Stimulated activated CD8-positive, alpha-beta memory T cell treated with anti-CD3 and anti-CD28 coated beads, Interleukin-4, amount 100 ng/mL, for 1 hour (primary cell): ENCODE measurements at places on chromosomes 4 and X.

- no peak for DNase-seq
These were observed 10.6 kb downstream of the TMEM156 start for GRCh38 chr4:39021631-39022030.

GRCh38 chrX:8879750-8880149 is 78.6 kb upstream of the FAM9A start:
- no peak for DNase-seq

- no peak for DNase-seq
These were observed 1.3 kb upstream of the PCGF3 start for GRCh38 chr4:704198-704891.

DNA sequence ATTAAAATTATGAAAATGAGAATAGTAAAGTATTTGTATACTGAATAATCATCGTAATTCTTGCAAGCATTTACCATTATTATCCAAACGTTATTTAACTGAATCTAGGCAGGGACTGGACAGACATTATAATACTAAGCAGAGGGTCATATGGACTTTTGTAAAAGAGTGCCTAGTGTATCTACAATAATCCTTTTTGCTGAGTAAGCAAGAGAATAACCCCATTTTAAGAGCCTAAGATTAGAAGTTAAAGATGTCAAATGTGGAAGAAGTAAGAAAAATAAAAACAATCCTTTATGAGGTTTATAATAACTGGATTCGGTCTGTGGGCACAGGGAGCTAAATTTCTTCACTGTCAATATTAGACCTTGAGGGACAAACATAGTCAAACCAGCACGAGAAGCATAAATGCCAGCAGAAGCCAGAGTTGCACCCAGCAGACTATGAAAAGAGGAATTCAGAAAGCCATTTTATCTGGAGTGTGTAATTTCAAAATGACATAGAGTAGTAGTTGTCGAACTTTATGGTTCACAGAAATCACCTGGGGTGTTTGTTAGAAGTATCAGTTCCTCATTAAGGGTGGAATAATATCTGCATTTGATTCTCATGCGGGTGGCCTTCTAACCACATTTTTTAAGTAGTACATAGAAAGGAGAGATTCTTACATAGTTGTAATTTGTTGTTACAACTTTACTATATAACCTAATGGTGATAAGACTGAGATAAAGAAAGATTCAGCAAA is 39.7 kb upstream of the DCLK2 start:
- no peak for DNase-seq

DNA sequence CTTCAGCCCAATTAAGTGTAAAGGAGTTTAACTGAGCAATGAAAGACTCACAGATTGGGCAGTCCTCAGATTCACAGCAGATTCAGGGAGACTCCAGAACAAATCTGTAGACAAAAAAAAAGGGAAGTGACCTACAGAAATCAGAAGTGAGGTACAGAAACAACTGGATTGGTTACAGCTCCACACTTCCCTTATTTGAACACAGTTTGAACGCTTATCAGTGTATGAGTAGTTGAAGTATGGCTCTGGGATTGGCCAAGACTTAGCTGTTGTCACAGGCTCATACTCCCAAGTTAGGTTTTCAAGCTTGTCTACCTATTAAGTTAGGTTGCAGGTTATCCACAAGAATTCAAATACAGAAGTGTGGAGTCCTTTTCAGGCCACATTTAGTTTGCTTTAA is 112.4 kb upstream of the ELOVL6 start:
- no peak for DNase-seq

GRCh38 chr4:107153228-107153627 is 117.1 kb upstream of the DKK2 start:
- DNase-seq, result no peak

GRCh38 chr4:128294464-128294863 is 6.9 kb upstream of the PGRMC2 start:
- no peak for DNase-seq

DNA sequence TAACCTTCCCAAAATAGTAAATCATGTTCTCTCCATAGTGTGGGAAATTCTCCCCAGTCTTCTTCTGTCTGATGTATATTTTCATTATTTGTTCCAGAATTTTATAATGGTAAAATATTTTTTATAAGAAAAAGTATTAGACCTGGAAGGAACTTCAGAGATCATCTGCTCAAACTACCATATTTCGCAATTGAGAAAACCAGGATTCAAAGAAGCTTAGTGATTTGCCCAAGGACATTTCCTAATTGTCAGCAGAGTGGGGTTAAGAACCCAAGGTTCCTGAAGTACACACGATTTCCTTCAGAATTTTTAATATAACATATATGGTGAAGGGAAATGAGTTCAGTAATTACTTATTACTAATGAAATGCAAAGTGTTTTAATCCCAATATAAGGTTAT is 24.1 kb downstream of the OCIAD1 start:
- no peak for DNase-seq

GRCh38 chr4:74734995-74735394 is 59.3 kb downstream of the BTC start:
- DNase-seq, result no peak

- no peak for DNase-seq
These were observed 793 bp upstream of the DCUN1D4 start for GRCh38 chr4:51842167-51842553.

DNA sequence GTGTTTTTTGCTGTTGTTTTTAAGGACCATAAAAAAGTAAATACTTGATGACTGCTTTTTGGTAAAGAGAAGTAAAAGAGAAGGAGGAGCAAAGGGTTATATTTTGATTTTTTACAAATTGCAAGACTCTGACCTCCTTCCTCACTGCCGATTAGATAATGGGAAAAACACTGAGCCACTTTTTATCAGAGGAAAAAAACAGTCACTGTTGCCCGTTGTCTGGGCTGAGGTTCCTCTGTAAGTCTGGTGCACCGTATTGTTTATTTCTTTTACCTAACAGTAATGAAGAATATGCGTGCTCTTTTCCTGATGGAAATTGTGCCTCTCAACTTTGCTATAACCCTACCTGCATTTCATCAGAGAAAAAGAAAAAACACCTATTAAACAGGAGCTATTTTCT is 178.7 kb upstream of the EMCN start:
- DNase-seq, result no peak

DNA sequence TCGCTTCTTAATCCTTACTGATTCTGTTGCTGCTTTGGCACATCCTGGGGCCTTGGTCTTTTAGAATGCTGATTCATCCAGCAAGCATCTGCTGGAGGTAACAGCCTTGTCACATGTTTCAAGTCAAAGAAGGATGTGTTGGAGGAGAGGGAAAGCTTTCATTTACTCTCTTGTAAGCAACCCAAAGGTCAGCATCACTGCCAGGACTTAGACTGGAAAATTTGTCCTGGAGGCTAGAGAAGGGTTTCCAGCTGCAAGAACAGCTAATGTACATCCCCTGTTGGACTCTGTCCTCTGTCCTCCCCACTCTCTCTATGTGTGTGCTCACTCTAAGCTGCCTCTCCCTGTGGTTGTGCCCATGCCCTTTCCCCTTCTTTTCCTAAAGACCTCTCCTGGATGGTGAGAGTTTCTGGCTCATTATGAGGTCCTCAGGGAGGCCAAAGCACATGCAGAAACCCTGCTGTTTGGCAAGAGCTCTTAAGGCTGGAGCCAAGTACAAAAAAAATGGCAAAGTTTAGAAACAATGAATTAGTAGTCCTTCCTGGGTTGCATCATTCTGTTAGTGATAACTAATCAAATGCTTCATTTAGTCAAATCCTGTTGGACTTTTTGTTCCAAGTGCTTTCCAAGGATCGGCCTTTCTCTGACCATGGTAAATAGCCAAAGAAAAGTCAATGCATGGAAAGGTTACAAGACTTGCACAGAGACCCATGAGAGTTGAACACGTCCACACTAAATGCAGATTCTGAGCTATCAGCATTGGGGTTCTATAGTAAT is 13.4 kb upstream of the SRPX start:
- DNase-seq, result no peak

DNA sequence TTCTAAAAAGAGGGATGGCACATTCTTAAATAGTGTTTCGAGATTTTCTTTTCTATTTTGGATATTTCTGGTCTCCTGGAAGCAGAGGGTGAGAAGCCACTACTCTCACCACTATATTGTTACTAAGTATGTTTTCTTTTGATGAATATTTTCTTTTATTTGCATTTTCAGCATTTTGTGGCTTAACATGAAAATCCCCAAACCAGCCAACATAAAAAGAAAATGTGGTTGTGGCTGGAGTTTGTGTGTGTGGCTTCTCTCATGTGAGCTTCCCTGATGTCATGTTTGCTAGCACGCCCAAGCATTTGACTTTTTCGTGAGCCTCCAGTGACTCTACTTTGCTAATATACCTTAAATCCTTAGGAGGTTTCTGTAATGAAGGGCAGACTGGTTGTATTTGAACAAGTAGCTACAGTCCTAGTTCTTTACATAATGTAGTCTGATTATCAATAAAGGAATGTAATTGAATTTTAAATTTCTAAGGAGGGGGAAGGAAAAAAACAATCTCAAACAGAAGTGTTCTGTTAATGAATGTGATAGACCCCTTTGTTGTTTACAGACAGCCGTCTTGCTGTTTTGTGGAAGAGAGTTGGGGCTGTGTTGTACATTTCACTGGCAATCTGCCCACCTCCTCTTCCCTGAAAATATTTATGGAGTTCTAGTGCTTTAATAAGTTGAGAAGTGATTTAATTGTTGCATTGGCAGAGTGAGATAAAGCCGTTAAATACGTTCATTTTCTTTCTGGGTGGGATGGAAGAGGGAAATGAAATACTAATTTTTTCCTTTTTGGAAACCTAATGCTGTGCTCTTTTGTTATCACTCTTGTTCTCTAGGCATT is 114.6 kb downstream of the ARHGAP10 start:
- no peak for DNase-seq

DNA sequence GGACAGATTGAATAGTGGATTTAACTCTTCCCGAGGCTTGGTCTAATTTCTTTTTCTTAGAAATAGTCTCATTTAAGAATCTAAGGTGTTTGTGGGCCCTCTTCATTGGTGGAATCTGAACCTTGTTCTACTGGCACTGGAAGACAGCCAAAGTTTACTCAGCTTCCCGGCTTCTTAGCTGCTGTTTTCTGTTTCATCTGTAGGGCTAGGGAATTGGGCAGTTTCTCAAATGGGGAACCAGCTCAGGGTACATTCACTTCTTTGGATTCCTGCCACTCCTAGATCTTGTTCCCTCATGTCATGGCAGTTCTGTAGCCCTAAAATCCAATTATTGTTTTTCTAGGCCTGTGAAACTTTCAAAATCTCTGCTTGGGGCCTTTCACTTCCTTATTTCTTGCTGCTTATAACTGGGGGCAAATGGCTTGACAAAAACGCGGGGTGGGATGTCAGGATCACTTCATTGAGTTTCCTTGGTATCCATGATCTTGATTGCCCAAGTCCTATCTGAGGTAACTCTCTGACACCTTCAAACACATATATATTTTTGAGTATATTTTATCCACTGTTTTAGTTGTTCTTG is 985.0 kb downstream of the C4orf33 start:
- DNase-seq, result no peak

DNA sequence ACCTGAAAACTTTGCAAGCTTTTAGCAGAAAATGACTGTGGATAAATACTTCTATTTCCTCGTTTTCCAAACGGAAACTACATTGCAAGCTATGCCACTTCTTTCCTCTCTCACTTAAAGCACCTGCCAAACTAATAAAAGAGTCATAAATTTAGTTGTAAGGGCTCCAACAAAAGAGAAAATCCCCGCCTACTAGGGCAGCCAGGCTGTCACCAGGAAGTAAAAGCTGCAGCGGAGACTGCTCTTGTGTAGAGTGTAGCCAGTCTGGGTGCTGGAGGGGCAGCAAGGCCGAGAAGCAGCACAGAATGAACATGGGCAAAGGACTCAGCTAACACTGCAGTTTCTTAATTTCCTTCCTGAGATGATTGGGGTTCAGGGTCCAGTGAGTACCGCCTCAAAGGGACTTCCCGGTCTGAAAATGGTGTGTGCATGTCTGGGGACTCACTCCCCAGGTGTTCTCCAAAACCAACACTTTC is 89.3 kb upstream of the MAML3 start:
- no peak for DNase-seq

- DNase-seq, result no peak
These were observed 56.6 kb downstream of the ZNF827 start for GRCh38 chr4:145881989-145882388.

DNA sequence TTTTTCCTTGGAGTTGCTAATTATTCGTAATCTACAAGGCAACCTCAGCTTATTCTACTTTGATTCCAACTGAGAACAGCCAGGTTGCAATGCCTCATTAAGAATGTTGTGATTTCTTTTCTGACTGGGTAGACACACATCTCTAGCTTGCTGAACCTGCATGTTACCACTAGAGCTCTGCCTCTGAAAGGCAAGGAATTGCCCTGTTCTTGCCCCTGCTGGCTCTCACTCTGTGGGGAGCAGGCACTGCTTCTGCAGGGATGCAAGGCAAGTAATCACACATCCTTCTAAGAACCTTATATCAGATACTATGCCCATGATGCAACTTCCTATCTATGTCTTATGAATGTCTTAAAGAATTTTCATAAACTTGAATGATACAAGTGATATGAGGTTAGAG is 503.2 kb downstream of the PACRGL start:
- DNase-seq, result no peak

DNA sequence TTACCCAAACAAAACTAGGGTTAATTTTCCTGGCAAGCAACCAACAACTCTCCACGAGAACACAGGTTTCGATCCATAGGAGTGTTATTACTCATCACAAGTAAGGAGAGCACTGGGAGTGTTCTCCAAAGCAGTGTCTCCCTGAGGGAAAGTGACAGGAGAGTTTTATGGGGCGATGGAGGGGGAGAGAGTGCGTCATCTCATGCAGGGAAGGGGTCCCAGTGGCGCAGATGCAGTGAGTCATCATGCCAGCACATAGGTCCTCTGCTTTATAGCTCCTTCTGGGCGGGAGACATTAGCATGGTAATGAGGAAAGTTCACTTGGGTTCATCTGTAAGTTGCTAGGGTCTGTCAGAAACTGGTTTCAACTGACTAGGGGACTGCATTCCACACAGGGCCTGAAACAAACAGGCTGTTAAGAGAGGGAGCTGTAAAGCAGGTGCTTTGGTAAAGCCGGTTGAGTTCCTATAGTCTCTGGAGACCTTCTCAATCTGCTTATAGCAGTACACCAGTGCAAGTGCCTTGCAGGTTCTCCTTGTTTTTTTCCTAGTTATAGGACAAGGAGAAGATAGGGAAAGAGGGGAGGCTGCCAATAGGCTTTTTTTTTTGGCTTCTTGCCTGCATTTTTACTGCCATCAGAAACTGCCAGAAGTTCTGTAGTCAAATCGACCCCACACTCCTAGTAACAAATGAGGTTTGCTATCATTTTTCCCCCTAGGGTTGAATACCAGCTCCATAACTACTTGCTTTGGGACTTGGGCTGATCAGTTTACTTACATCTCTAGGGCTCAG is 12.8 kb upstream of the BOD1L1 start:
- DNase-seq, result no peak

DNA sequence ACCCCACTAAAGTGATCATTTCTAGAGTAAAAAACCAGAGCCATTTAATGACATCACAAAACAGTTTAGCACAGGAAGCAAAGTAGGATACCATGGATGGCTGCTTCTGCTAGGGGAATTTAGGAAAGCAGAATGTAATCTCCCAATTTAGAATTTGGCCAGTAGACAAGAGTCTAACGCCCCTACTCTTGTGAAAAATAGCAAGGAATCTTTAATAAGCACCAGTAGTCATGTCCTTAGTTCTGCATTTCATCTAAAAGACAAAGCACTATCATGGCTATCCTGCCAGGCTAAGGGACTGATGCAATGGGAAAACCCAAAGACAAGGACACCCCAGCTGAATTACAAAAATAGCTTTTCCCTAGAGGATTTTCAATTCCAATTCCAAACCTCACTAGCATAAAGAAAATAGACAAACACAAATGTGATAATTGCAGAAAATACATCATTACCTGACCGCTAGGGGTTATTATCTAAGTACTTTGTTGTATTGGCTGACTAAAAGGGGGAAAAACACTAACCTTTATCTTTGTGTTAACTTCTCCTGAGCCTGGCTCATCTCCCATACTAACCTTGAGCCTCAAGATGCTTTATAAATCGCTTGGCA is 2.6 kb upstream of the AMMECR1 start:
- DNase-seq, result no peak
